Stimulated activated CD4-positive, alpha-beta T cell treated with anti-CD3 and anti-CD28 coated beads, Interleukin-4, amount 100 ng/mL, for 24 hours (primary cell): ENCODE measurements at places on chromosomes 11 and 22.

GRCh38 chr11:108324587-108324986, 101.7 kb downstream of the ATM start:
- DNase-seq, result no peak

DNA sequence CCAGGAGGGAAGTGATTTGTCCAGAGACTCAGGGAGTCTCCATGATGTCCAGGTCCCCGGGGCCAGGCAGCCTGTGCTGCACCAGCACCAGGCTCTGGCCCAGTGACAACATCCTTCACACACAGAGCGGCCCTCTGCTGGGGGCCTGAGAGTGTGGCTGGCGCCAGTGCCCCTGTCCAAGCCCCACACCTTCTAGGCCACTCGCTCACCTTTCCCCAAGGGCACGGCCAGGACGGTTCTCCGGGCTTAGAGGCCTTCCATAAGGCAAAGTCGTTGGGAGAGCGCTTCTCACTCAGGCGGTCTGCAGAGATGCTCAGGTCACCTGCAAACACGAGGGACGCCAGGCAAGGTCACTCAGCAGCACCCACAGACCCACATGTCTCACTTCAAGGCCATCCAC, 27.9 kb upstream of the NAP1L4 start:
- no peak for DNase-seq

GRCh38 chr11:15918212-15918611, 438.1 kb downstream of the SOX6 start:
- no peak for DNase-seq

GRCh38 chr11:57680552-57680874, 12.6 kb downstream of the ZDHHC5 start:
- no peak for DNase-seq

GRCh38 chr11:63608353-63609345, 5.6 kb downstream of the PLAAT3 start:
- DNase-seq, result no peak

GRCh38 chr11:9178716-9179115, 86.4 kb downstream of the DENND5A start:
- no peak for DNase-seq

DNA sequence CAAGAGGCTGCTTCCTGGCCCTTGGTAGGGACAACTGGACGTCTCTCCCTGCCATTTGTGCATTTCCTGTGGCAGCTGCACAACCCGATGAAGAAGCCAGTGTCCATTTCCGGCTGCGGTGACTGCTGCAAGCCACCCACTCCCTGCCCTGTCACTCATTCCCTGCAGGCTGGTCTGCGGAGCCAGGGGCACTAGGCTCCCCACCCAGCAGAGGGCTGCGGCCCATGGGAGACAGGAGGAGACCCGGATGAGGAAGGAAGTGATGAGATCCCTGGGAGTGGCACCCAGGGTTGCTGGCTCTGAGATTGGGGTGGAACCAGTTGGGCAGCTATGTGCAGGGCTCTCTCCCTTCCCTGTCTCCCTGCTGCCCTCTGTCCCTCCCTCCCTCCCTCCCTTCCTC, 10.0 kb upstream of the MYRF start:
- DNase-seq, result no peak

DNA sequence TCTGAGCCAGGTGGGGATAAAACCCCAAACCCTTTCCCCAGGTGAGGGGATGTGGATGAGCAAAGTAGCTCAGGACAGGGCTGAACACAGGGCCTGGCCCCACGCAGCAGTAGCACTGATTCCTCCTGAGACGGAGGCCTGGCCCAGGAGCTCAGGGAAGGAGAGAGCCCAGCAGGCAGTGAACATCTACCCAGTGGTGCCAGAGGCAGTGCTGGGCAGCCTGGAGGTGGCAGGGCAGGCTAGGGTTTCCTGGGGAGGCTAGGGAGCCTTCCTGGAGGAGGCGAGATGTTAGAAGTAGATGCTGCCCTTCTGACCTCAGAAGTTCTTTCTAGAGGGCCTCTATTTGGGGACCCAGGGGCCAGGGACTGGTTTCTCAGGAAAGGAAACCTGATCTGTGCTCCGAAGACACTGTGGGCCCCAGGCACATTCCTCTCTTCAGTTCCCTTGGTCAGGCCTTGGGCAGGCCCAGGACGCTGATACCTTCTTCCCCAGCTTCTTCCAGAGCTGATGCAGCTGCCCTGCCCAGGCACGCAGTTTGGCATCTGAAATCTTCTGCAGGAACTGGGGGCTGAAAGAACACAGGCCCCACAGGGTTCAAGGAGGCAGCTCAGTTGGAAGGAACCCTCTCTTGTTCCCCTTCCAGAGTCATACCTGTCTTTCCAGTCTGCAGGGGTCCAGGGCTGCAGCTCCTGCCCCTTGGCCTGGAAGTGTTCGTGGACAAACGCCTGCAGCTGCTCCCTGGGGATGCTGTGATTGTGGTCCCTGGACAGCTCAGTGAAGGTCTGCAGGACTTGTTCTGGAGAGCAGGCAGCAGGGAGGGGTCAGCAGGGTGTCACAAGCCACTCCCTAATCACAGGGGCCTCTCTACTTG, 16.8 kb downstream of the TREH start:
- no peak for DNase-seq

- no peak for DNase-seq
Measured at GRCh38 chr22:46159777-46160176, 9.5 kb downstream of the PPARA start.

GRCh38 chr22:22673099-22673498, 28.7 kb downstream of the GGTLC2 start:
- no peak for DNase-seq

- DNase-seq, result no peak
Measured at GRCh38 chr22:22226448-22227187, 18.0 kb upstream of the VPREB1 start.

GRCh38 chr11:120068114-120068573, 69.8 kb downstream of the TRIM29 start:
- no peak for DNase-seq
